Stimulated activated CD8-positive, alpha-beta memory T cell treated with anti-CD3 and anti-CD28 coated beads, Interleukin-4, amount 100 ng/mL, for 1 hour (primary cell): ENCODE measurements at places on chromosomes 12 and 14.

DNA sequence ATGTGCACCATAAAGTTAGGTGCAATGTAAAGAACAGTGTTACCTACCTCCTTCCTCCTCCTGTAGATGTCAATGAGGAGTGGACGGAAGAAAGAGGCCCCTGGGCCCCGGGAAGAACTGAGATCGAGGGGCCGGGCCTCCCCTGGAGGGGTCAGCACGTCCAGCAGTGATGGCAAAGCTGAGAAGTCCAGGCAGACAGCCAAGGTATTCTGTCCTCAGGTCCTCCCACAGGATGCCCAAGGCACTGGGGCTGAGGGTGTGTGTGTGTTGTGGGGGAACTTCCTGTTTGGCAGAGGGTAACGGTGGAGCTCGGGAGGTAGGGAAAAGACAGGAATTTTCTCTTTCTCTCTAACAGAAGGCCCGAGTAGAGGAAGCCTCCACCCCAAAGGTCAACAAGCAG is 6.4 kb downstream of the ATN1 start:
- DNase-seq = no peak

DNA sequence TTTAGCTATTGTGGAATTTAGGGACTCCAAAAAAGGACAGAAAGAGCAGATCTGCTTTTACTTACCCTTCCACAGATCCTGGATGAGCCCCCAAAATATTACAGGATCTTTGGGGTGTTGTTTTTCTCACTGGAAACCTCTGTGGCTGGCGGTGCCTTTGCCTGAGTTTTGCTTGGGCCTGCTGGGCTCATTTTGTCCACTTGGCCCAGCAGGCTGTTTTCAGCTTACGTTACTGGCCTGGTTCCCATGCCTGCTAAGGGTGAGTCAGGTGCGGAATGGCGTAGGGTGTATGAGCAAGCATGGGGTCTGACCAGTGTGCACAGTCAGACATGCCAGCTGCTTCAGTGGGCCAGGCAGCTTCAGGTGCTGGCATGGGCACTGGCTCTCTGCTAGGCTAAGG is 45.8 kb downstream of the HSD17B6 start:
- DNase-seq = no peak

DNA sequence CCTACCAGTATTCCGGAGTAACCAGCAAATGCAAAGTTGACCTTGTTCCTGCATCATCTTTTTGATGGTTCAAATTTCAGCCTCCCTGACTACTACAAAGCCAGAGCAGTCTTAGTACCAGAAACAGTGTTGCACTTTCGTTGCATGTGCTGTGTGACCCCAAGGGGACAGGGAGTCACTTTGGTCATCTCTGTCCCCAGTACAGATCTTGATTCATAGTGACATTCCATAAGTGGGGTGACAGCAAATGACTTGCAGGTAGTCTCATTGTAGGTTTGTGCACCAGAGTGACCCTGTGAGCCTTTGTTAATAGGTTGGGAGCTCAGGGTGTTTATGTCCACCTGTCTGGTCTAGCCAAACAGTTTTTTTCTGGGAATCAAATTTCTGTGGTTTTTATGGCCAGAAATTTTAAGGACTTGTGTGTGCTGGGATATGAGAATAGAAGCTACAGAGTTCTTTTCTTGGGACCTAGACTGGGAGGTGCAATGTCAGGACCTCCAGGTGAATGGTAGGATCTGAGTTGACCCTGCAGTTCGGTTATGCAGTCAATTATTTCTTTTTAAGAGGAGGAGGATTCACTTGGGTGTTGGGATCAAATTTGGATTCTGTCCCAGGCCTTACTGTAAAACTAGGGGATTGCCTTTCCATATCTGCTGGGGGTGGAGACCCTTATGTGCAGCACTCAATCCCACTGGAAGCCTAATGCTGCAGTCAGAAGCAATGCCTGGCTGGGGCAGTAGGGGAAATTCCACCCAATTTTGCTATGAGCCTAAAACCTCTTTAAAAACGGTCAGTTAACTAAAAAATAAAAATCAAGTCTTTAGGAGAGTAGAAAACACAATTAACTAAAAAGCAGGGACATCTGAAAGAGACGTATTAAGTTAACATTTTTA is 10.1 kb downstream of the EIF5 start:
- no peak for DNase-seq

DNA sequence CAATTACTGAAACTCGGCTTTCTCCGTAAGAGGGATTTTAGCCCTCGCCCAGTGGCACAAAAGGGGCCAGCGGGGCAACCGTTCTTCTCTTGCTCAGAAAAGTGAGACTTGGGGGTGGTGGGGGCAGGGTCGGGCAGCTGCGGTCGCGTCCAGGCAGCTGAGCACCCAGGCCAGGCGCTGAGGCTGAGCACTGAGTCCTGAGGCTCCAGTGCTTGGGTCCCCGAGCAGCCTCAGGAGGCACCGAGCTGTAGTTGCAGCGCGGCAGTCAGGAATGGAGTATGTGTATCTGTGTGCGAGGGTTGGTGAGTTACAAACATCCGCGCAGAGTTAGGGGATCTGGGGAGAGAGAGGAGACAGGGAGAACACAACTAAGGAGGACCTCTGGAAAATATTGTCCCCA is 4.1 kb upstream of the HOXC6 start:
- no peak for DNase-seq

GRCh38 chr14:28784096-28785048 is 17.8 kb downstream of the FOXG1 start:
- DNase-seq = no peak

DNA sequence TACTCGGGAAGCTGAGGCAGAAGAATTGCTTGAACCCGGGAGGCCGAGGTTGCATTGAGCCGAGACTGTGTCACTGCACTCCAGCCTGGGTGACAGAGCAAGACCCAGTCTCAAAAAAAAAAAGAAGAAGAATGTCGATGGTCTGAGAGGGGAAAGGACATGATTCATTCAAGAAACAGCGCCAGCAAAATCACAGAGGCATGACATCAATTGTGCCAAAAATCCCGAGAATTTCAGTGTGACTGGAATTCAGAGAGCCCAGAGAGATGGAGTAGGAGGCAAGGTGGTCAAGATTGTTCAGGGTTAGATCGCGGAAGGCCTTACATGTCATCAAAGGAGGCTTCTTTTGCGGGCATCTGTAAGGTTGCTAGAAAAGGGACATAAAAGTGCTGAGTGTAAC is 483.3 kb downstream of the VRK1 start:
- DNase-seq = no peak

GRCh38 chr14:22561661-22562579 is 27.1 kb downstream of the DAD1 start:
- DNase-seq = no peak

DNA sequence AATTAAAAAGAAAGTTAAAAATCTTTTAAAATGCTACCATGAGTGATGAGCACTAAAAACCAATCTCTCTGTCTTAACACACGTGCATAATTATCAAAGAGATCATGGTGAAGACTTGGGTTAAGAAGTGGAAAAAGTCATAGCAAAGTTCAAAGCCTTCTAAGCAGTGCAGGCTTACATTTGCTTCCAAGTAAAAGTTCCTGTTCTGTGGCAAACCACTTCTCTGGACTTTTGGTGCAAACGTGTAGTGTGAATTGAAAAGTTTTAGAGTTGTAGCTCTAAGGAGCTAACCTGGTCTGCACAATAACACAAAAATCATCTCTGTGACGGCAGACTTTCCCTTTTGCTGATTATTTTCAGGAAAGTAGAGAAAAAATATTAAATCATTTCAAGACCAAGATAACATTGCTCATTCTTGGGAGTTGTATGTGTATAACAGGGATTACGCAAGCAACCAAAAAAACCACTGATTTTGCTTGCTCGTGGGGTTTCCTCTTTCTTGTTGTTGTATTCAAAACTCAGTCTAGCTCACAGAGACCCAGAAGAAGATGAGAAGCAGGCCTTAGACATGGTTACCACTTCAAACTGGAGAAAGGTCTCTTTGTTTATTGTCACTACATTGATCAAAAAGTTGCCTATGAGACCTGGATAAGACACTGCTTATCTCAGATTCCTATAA is 2.3 kb upstream of the GLIPR1 start:
- no peak for DNase-seq
